ENCODE measurements at places on chromosomes 16 and 17. TPM values are rescaled to one million over a fixed set of nuclear protein-coding genes. Genes with fewer than 3 reads are reported as not detected.

STX8 gene
- total RNA-seq, result 66.9 TPM

SMTNL2 gene
- total RNA-seq, result under 0.01 TPM

CMTM2 gene
- not detected for total RNA-seq

AHSP gene
- total RNA-seq, result not detected

PAQR4 gene
- total RNA-seq, result 7.1 TPM

NPIPA7 gene
- 0.09 TPM for total RNA-seq

LITAFD gene
- total RNA-seq, result not detected

RSKR gene
- total RNA-seq, result 5.6 TPM

SLC12A3 gene
- not detected for total RNA-seq

SMIM36 gene
- total RNA-seq, result not detected

FBXW10 gene
- not detected for total RNA-seq

KCNH6 gene
- not detected for total RNA-seq

PIK3R6 gene
- total RNA-seq, result not detected

P2RX1 gene
- not detected for total RNA-seq

PPP1R1B gene
- total RNA-seq, result not detected

SLFN14 gene
- not detected for total RNA-seq
